ENCODE measurements at places on chromosomes 2 and 18. TPM values are rescaled to one million over a fixed set of nuclear protein-coding genes. Genes with fewer than 3 reads are reported as not detected.

The ALPI gene
- total RNA-seq: not detected

DNA sequence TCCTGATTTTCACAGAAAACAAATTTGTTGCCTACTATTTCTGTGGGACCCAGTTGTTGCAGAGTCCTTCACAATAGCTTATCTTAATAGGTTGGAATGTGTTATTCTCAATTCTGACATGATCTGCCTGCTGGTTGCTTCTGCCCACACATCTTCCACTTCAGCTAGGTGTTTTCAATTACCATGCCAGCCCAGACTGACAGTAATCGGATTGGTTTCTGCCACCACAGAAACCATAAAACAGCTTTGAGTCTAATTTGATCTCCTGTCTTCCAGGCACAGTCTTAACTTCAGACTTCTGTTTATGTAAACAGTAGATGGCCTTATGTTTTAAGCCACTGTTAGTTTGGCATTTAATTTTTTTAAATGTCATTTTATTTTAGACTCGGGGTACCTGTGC lies 248.2 kb upstream of the RBMS1 start:
- H3K4me3 ChIP-seq: no peak overlapping the region
- no peaks in the 10 kb centered on the region for H3K4me1 ChIP-seq
- no peak overlapping the region for H3K27ac ChIP-seq
- no peak for DNase-seq
- no peaks in the 10 kb centered on the region for H3K36me3 ChIP-seq

The SCYGR6 gene
- total RNA-seq: not detected

DNA sequence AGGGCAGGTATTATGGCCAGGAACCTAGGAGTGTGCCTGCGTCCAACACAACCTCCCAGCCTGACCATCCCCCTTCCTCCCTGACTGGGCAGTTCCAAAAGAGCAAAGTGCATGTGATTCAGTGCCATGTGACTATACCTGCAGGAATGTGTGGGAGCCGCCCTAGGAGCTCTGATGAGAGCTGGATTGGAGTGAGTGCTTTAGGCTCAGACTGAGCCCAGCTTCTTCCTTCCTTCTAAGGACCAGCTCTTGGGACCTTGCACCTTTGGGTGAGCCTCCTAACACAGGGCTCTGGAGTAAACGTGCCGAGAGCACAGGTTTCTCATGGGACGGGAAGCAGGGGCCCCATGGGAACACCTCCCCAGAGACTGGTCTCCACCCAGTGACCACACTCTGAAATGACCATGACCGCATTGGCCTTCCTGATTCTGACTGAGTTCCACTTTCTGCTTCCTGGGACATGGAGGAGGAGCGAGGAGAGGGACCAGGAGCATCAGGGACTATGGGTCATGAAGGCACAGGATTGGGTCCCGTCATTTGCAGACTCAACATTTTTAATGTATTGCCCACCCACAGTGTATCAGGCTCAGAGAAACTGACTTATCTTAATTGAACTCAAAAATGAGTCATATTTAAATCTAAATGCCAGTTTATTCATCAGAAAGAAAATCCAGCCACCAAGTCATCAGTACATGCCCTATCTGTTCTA lies 87.8 kb upstream of the BCL2L11 start:
- peaks cover 34% of the 10 kb centered on the region for H3K4me1 ChIP-seq
- peak; percentile 81 for DNase-seq
- H3K36me3 ChIP-seq: no peaks in the 10 kb centered on the region
- peak overlapping the region; percentile 43 for H3K4me3 ChIP-seq

- H3K4me1 ChIP-seq: no peaks in the 10 kb centered on the region
- no peak overlapping the region for H3K4me3 ChIP-seq
- no peaks in the 10 kb centered on the region for H3K27me3 ChIP-seq
- no peak for DNase-seq
- H3K36me3 ChIP-seq: no peaks in the 10 kb centered on the region
Measured at GRCh38 chr2:197137231-197137630, 173.3 kb downstream of the ANKRD44 start.

GRCh38 chr18:9243029-9243428 lies 91.5 kb upstream of the TWSG1 start:
- H3K27me3 ChIP-seq: no peaks in the 10 kb centered on the region
- DNase-seq: no peak
- H3K36me3 ChIP-seq: peaks cover 4% of the 10 kb centered on the region
- H3K27ac ChIP-seq: no peak overlapping the region
- no peaks in the 10 kb centered on the region for H3K4me1 ChIP-seq

DNA sequence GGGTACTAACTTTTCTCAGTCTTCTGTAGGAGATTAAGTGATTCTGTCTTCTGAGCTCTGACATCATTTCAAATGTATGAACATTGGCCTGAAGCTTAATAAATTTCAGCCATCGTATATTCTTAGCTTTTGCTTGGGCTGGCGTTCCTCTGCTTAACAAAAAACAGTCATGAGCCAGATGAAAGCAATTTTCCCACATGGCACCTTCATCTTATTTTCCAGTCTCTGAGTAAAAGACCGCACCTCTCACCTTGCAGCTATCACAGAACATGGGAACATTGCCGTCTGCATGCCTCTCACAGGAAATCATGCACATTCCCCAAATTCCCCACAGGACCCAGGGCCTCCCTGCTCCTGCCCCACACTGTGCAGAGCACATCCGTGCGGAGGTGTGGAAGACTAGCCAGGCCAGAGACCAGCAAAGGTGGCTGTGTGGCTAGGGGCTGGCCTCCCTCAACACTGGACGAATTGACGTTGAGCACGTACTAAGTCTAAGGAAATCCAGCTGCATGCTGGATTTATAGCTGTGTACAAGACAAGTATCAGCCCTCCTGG lies 531.8 kb upstream of the ID2 start:
- H3K27ac ChIP-seq: no peak overlapping the region
- no peak overlapping the region for H3K4me3 ChIP-seq
- H3K27me3 ChIP-seq: no peaks in the 10 kb centered on the region
- H3K36me3 ChIP-seq: no peaks in the 10 kb centered on the region
- no peak for DNase-seq

DNA sequence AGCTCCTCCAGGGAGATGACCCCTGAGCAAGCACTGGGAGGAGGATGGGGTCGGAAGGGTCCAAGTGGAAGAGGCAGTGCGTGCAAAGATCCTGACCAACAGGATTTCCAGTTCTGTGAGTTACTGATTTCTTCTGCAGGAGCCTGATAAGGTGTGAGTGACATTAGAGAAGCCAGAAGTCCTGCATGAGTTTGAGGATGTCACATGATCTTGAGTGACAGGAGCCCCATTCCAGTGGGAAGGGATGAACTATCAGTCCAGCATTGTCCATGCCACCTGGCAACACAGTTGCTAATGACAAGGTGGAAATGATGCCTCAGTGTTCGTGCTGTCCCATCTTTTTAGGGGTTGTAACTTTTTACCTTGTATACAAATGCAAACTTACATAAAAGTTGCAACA lies 285.1 kb upstream of the HDAC4 start:
- no peaks in the 10 kb centered on the region for H3K36me3 ChIP-seq
- H3K27ac ChIP-seq: no peak overlapping the region
- H3K27me3 ChIP-seq: no peaks in the 10 kb centered on the region
- DNase-seq: no peak
- H3K4me1 ChIP-seq: no peaks in the 10 kb centered on the region

DNA sequence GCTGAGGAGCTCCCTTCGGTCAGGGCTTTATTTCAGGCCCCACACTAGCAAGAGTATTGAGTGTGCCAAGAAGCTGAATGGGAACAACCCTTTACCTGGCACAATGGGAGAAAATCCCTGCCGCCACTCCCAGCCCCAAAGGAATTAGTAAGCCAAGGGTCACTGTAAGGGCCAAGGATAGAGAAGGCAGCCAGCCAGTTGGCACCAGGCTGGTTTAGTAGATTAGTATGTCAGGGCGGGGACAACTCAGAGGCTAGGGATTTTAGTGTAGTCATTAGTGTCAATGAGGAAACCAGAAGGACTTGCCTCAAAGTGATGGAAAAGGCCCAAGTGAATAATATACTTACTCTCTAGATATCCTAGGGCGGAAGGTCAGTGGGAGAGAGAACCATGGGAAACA lies 34.9 kb upstream of the CYP26B1 start:
- no peak overlapping the region for H3K4me3 ChIP-seq
- H3K27ac ChIP-seq: no peak overlapping the region
- no peaks in the 10 kb centered on the region for H3K27me3 ChIP-seq
- no peak for DNase-seq
- peaks cover 17% of the 10 kb centered on the region for H3K36me3 ChIP-seq

The SERPINB5 gene
- not detected for total RNA-seq

GRCh38 chr2:88198308-88198707 lies 28.2 kb downstream of the THNSL2 start:
- no peak for DNase-seq
- no peak overlapping the region for H3K4me3 ChIP-seq
- peaks cover 54% of the 10 kb centered on the region for H3K4me1 ChIP-seq
- H3K27ac ChIP-seq: no peak overlapping the region
- no peaks in the 10 kb centered on the region for H3K36me3 ChIP-seq

The DSC3 gene
- total RNA-seq: 0.38 TPM

- H3K4me1 ChIP-seq: no peaks in the 10 kb centered on the region
- no peak for DNase-seq
- H3K36me3 ChIP-seq: no peaks in the 10 kb centered on the region
- H3K4me3 ChIP-seq: no peak overlapping the region
- no peaks in the 10 kb centered on the region for H3K27me3 ChIP-seq
Measured at GRCh38 chr2:172196768-172197431, 94.2 kb upstream of the DLX2 start.

GRCh38 chr2:126811101-126811500 lies 87.6 kb upstream of the TEX51 start:
- no peak for DNase-seq
- no peak overlapping the region for H3K27ac ChIP-seq
- H3K27me3 ChIP-seq: peaks cover 20% of the 10 kb centered on the region
- H3K4me1 ChIP-seq: no peaks in the 10 kb centered on the region

DNA sequence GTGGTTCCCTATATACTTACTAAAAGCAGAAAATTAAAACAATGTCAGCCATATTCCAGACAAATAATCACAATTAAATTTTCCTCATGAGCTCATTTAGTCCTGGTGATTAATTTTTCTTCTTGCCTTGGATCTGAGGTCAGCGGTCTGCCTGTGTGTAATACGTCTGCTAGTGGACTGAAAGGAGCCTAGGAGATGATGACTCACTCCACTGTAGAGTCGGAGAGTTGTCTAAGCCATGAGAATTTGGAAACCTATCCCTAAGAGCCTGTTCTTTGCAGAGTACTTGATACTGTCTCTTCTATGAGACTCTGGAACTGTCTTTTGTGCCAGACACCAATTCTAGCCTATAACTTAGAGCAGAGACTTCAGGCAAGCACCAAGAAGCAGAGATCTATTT lies 94.2 kb upstream of the RAB27B start:
- H3K27ac ChIP-seq: no peak overlapping the region
- H3K36me3 ChIP-seq: no peaks in the 10 kb centered on the region
- H3K4me1 ChIP-seq: no peaks in the 10 kb centered on the region
- DNase-seq: no peak

DNA sequence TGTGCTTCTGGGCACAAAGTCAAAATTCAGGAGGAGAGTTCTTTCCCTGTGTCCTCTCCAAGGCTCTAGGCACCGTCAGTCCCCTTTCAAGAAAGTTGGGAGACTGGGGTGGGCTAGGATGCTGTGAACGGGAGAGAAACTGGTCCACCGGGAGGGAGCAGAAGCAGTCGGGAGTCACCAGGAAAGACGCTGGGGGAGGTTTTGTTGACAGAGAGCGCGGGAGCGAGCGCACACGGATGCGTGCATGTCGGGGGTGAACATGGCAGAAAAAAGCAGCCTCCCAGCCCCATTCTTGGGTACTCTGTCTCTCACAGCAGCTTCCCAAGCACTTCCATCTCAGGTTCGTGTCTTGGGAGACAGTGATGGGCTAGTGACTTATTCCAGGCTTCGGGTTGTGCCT lies 97.1 kb upstream of the PXDN start:
- H3K4me3 ChIP-seq: no peak overlapping the region
- H3K27ac ChIP-seq: no peak overlapping the region
- DNase-seq: no peak
- H3K36me3 ChIP-seq: no peaks in the 10 kb centered on the region

GRCh38 chr2:117979911-117980701 lies 33.8 kb downstream of the CCDC93 start:
- peaks cover 23% of the 10 kb centered on the region for H3K36me3 ChIP-seq
- H3K27ac ChIP-seq: no peak overlapping the region
- no peak overlapping the region for H3K4me3 ChIP-seq
- H3K4me1 ChIP-seq: 0 out of 2 replicates have a peak, but pooled peaks cover 7% of the 10 kb centered on the region
- DNase-seq: no peak

- DNase-seq: no peak
- peaks cover 7% of the 10 kb centered on the region for H3K4me1 ChIP-seq
- no peaks in the 10 kb centered on the region for H3K27me3 ChIP-seq
- H3K27ac ChIP-seq: no peak overlapping the region
- no peak overlapping the region for H3K4me3 ChIP-seq
Measured at GRCh38 chr18:21177822-21178221, 64.2 kb upstream of the GREB1L start.

GRCh38 chr2:217685255-217685605 lies 317.6 kb downstream of the TNS1 start:
- no peaks in the 10 kb centered on the region for H3K36me3 ChIP-seq
- DNase-seq: peak; percentile 65
- H3K27me3 ChIP-seq: no peaks in the 10 kb centered on the region
- H3K4me3 ChIP-seq: no peak overlapping the region
- no peak overlapping the region for H3K27ac ChIP-seq

DNA sequence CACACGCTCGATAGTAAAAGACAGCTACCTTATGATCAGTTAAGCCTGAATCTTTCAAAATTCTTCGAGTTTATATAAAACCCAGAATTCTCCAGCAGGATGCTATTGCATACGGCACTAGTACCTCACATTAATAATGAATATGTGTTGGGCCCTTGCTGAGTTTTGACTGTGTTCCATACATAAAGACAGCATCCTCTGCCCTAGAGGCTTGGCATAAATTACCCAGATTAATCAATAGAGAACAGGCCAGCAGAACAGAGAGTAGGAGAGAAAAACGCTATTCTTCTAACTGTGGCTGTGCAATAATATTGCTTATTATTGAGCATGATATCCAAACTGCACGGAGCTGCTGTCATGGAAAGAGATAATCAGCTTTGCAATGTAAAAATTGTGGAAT lies 194.3 kb downstream of the SOX11 start:
- H3K4me3 ChIP-seq: no peak overlapping the region
- H3K27me3 ChIP-seq: no peaks in the 10 kb centered on the region
- no peak for DNase-seq
- no peaks in the 10 kb centered on the region for H3K36me3 ChIP-seq
- H3K27ac ChIP-seq: no peak overlapping the region

- H3K4me3 ChIP-seq: no peak overlapping the region
- H3K27ac ChIP-seq: no peak overlapping the region
- H3K4me1 ChIP-seq: peaks cover 33% of the 10 kb centered on the region
- DNase-seq: no peak
Measured at GRCh38 chr2:28662468-28663181, 89.0 kb upstream of the PPP1CB start.

The CREG2 gene
- 0.18 TPM for total RNA-seq
